T-helper 1 cell (primary cell): ENCODE measurements at places on chromosomes 1 and 21.

DNA sequence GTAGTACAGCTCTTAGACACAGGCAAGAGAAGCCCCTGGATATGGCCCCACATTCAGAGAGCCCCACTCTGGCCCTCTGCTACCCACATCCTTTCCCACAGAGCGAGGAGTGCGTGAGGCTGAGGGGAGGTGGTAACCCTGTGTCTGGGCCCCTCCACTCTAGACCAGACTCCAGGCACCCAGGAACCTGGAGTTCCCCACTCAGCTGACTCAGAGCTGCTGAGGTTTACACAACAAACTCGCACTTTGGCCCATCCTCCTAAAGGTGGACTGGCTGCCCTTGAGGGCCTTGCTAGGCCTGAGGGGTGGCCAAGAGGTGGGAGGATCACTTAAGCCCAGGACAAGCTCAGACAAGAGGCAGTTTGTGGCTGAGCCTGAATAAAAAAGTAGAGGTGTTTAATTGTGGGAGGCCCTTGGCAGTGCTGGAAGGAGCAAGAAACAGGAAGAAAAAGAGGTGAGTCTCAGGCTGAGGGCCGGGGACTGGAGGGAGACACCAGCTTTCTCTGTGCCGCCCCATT is 10.7 kb downstream of the MR1 start:
- no peak for DNase-seq

GRCh38 chr1:14941864-14942263 is 211.7 kb upstream of the TMEM51 start:
- DNase-seq: no peak

DNA sequence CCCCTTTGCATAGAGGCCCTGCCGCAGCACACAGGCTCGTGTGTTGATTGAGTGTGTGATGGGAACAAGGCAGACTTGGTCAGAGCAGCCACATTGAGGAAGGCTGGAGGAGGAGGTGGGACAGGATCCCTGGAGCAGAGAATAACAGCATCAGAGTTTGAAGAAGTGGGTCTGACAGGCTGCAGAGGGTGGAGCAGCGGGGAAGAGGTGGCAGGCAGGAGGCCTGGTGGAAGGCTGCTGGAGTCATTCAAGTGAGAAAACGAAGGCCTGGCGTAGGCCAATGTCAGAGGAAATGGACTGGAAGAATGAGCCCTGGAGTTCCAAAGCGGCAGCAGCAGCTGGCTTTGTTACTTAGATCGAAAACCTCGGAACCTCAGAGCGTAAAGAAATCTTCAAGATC is 115.0 kb upstream of the GRIK3 start:
- DNase-seq: no peak

- no peak for DNase-seq
Measured at GRCh38 chr1:54287801-54288211, 87.8 kb downstream of the MRPL37 start.

- no peak for DNase-seq
Measured at GRCh38 chr1:58768971-58769808, 14.7 kb downstream of the JUN start.

GRCh38 chr1:145962157-145963102 is 1.9 kb downstream of the ANKRD34A start:
- DNase-seq: peak; percentile 22

DNA sequence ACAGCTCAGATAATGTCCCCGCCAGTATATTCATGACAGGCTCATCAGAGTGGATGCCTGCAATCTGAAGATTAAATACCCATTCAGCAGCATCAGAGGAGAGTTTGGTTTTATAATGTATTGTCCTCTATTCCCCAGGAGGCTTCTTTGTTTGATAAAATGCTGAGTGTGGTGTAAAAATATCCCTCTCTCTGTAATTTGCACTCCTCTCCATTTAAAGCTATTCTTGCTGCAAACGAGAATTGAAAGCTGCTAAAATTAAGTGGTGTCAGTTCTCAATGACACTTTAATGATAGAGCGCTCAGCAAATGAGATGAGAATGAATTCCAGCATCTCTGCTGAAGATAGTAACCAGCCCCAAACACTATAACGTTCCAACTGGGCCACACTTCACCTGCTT is 205.7 kb upstream of the RRP15 start:
- no peak for DNase-seq

GRCh38 chr21:38386967-38387366 is 111.3 kb downstream of the ERG start:
- DNase-seq: peak; percentile 10

GRCh38 chr1:112397841-112398240 is 1.8 kb downstream of the CTTNBP2NL start:
- DNase-seq: no peak

DNA sequence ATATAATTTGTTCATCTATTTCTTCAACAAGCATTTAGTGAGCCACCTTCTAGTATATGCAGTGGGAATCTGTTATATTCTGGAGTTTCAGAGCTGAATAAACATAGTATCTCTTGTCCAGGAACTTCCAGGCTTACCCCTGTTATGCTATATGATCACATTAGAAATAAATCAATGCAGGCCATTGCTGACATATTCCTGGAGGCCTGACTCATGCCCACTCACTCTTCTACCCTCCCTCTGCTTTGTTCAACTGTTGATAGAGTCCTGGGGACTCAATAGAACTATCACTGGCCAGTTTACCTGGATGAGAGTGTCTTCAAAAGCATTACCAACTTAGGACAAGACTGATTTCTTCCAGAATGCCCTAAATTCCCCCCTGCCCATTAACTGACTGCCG is 29.3 kb upstream of the SRSF10 start:
- DNase-seq: no peak

DNA sequence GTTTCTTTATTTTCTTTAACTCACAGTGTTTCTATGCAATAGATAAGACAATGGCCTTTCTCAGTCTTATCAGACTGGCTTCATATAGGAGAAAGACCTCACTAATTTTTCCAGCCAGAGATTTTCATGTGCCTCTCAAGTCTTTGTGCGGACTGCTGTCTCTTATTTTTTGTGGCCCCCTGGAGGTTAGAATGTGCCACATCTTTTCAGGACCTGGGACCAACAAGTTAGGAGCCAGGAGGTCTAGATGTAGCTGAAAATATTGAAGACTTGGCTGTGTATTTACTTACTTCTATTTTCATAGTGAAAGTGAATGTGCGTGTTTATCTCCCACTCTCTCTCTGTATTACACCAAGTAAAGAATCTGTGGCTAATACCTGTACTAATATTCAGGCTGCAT is 42.1 kb upstream of the CFHR3 start:
- DNase-seq: no peak

- no peak for DNase-seq
Measured at GRCh38 chr21:37587203-37587602, 220.6 kb downstream of the DYRK1A start.

GRCh38 chr1:108851567-108851966 is 5.3 kb downstream of the AKNAD1 start:
- DNase-seq: no peak

DNA sequence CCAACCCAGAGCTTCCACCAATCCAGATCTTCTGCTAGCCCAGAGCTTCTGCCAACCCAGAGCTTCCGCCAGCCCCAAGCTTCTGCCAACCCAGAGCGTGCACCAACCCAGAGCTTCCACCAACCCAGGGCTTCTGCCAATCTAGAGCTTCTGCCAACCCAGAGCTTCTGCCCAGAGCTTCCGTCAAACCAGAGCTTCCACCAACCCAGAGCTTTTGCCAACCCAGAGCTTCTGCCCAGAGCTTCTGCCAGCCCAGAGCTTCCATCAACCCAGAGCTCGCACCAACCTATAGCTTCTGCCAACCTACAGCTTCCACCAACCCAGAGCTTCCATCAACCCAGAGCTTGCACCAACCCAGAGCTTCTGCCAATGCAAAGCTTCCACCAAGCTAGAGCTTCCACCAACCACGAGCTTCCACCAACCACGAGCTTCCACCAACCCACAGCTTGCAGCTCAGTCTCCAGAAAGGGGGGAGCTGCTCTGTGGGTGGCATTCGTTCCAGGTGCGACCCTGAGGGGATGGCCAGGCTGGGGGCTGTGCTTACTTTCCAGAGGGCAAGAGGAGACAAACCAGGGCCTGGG is 23.8 kb downstream of the CRYAA start:
- no peak for DNase-seq

DNA sequence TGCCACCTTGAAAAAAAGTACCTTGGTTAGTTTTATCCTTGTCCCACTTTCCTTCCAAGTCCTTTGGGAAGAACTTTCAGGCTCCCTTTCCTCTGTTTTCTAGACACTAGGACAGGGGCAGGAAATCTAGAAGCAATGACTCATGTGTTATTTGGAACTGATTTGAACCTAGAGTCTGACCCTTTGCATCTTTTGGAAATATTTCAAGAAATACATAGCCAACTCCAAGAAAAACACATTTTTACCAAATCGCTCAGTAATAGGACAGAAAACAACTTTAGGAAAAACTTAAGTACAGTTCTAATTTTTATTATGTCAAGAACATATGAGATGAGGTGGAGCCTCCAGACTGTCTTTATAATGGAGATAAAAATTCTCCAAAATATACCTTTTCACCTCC is 292.4 kb downstream of the PTBP2 start:
- no peak for DNase-seq

GRCh38 chr1:68196676-68197075 is 35.6 kb downstream of the WLS start:
- DNase-seq: no peak

DNA sequence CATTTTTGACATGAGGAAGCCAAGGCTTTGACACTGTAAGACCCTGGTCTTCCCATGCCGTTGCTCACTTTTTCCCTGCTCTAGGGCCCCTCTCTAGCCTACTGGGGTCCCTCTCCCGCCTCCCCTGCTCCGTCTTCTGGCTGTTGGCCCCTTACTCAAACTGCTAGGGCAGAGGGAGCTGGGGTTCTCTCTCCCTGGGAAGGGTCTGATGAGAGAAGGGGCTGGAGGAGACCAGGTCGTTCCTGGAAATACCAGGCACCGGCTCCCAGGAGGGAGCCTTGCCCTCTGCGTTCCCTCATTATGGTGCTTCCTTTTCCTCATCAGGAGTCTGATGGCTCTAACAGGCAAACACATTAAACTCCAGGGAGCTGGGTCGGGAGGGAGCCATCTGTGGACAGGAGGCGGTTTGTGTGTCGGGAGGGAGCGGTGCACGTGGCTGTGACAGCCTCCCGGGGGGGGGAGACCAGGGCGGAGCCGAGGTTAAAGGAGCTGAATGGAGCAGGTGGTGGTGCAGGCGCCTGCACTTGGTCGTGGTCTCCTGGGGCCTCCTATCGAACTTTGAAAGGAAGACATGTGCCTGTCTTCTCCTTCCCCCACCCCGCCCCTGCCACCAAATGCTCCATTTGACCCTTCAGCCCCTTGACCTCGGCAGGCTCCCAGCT is 35.4 kb upstream of the LHX4 start:
- DNase-seq: no peak

DNA sequence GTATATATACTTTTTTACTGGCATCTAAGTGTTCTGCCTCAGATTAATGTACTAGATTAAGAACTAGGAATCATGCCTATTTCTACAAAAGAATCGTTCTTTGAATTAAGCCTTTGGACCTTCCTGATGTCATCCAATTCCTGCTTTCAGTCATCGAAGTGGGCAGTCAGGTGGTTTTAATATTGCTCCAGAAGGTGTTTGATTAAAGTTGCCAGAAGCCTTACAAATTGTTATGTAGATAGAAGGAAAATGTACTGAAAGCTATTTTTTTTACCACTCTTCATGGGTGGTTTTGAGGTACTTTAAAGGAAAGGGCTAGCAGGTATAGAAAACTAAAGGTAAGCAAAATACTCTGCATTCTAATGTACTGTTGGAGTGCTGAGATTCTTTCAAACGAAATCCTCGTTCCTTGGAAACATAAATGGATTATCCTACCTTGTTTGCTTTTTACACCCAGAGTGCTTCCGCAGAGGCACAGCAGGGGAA is 716 bp downstream of the CTBS start:
- no peak for DNase-seq

GRCh38 chr1:166811691-166812090 is 27.6 kb upstream of the POGK start:
- DNase-seq: no peak

DNA sequence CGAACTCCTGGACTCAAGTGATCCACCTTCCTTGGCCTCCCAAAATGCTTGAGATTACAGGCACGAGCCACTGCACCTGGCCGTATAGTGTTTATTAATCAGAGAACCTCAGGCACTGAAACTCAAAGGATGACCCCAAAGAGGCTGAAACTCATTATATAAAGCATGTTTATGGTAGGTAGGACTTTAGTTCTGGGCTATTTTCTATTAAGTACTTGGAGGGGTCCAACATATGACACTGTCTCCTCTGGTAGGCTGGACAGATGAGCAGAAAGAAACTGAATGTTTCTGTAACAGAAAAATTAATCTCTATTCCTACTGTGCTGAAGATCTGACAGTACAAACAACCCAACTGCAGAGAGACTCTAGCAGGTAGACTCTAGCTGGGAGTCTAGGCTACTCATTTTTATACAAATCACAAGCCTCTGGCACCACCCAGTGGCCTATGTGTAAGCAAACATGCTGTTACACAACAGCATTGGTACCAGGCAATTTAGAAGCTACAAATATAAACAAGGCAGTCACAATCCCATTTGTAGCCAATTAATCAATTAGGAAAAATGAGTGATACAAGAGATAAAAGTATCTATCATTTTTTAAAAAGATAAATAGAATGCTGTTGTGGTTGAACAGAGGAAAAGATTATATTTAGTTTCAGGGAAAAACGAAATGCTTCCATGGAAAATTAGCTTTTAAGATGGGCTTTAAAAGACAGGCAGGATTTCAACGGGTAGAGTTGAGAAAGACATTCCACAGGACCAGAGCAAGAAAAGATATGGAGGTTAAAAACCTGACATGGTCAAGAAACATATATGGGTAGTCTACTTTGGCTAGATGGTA is 10.4 kb downstream of the DCAF8 start:
- DNase-seq: peak; percentile 12

DNA sequence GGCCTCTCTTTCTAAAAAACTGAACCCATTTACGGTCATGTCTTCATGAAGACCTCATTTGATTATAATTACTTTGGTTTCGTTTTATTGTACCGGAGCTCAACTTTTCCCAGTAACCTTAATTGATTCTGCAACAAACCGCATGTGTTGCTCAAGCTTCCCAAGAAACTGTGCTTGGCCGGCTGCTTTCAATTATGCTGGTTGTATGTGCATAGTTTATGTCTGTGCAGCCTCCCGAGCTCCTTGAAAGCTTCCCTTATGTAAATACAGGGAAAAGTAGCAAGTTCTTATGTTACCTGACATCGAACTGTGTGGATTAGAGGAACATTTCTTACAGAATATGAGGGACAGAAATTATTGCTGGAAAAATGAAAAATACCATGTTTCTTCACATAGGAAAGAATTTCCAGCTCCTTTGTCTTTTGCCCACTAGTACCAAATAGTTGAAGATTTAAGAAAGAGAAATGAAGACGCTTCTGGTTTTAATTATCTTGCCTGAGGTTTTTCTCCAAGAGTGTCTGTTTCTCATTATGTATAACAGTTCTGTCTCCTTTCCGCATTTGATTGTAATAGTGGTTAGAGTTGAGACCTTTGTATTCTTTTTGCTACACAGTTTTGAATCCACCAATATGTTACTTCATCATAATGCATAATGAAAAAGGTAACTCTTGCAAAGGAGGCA is 2.1 kb downstream of the VCAM1 start:
- DNase-seq: no peak

DNA sequence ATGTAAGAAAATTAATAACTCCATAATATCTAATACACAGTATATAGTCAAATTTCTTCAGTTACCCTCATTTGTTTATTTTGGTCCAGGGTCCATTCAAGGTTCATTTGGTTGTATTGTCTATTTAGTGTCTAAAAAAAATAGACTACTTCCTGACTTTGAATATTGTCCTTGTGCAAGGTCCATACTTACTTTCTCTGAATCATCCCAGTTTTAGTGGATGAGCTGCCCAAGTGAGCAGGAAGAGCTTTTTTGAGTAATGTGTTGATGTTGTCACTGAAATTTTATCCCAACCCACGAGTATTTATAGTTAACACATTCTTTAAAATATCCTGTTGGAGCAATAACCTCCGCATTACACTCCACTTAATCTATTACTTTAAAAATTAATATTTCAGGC is 45.6 kb upstream of the FASLG start:
- DNase-seq: no peak
